Posterior vena cava (tissue), 2 donors: ENCODE measurements at places on chromosomes 12 and 14. TPM values are rescaled to one million over a fixed set of nuclear protein-coding genes. Genes with fewer than 3 reads are reported as not detected.

DNA sequence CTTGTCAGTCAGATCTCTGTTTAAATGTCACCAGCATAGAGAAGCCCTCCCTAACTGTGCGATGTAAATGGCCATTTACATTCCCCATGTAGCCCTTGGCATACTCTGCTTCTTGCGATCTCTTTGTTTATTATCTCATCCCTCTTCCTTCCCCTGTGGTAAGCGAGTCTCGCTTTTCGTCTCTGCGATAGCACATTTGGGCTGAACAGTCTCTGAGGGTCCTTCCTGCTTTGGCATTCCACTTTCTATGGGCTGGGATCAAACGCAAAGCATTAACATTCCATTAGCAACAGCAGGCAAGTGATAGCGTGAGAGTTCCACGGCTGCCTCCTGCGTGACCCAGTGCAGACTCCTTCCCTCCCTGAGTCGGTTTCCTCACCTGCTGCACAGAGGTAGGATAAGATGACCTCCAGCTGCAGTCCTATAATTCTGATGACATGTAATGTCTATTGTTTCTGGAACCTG, 61.4 kb upstream of the TUNAR start:
- DNase-seq: no peak

DNA sequence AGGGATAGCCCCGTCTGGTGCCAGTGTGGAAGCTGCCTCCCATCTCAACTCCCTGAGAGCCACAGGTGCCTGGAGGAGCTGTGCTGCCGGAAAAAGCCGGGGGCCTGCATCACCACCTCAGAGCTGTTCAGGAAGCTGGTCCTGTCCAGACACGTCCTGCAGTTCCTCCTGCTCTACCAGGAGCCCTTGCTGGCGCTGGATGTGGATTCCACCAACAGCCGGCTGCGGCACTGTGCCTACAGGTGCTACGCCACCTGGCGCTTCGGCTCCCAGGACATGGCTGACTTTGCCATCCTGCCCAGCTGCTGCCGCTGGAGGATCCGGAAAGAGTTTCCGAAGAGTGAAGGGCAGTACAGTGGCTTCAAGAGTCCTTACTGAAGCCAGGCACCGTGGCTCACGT, 25.5 kb upstream of the P2RX4 start:
- no peak for DNase-seq

GUCY2C gene
- total RNA-seq: not detected

DNA sequence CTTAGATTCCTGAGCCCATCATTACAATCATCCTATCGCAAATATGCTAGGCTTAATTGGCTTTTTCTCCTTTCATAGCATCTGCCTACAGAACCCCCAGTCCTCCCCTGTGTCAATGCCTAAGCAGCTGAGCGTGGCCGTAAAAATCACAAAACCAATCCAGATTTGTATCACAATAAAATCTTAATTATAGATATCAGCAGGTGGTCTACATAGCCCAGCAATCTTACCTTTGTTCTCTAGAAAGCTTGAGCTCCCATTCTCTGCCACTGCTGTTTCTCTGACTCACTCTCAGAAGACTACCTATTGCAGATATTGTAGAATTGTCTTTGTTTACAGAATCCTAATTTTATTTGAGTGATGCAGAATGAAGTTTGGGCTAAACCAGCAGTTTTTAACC, 37.9 kb upstream of the PPM1A start:
- DNase-seq: no peak

- peak; percentile 45 for DNase-seq
These were observed 8.6 kb downstream of the ISCU start for GRCh38 chr12:108570743-108571608.

DNA sequence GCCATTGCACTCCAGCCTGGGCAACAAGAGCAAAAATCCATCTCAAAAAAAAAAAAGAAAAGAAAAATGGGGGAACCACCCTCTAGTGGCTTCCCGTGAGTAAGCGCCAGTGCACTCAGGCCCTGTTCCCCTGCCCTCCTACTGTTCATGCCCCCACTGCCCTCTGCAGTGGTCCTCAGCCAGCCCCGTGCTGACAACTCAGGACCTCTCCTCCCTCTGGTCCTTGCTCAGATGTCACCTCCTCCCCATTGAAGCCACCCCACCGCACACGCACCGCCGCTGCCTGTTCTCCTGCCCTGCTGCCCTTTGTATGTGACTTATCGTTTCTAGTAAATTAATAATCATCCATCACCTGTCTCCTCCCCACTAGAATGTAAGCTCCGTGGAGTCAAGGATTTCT, 58.8 kb upstream of the DYNC1H1 start:
- DNase-seq: no peak

SIX1 gene
- 4.3 TPM for total RNA-seq

ZDHHC22 gene
- not detected for total RNA-seq

GRCh38 chr12:7935590-7936581, at the start of gene SLC2A3:
Gene SLC2A3 (minus strand): TSS chr12:7936187. CDS start chr12:7936034, 153 bp downstream.
- DNase-seq: no peak

NPAS3 gene
- 2.6 TPM for total RNA-seq

GRCh38 chr14:21308479-21309237, 28.8 kb downstream of the RPGRIP1 start:
- DNase-seq: no peak

- DNase-seq: no peak
These were observed 70.2 kb upstream of the TBX5 start for GRCh38 chr12:114476159-114476558.

ARHGEF40 gene
- total RNA-seq: 41.4 TPM

GRCh38 chr12:90042920-90043641, 334.4 kb upstream of the ATP2B1 start:
- DNase-seq: no peak

GRCh38 chr14:41403360-41403759, 203.3 kb upstream of the LRFN5 start:
- DNase-seq: no peak

DNA sequence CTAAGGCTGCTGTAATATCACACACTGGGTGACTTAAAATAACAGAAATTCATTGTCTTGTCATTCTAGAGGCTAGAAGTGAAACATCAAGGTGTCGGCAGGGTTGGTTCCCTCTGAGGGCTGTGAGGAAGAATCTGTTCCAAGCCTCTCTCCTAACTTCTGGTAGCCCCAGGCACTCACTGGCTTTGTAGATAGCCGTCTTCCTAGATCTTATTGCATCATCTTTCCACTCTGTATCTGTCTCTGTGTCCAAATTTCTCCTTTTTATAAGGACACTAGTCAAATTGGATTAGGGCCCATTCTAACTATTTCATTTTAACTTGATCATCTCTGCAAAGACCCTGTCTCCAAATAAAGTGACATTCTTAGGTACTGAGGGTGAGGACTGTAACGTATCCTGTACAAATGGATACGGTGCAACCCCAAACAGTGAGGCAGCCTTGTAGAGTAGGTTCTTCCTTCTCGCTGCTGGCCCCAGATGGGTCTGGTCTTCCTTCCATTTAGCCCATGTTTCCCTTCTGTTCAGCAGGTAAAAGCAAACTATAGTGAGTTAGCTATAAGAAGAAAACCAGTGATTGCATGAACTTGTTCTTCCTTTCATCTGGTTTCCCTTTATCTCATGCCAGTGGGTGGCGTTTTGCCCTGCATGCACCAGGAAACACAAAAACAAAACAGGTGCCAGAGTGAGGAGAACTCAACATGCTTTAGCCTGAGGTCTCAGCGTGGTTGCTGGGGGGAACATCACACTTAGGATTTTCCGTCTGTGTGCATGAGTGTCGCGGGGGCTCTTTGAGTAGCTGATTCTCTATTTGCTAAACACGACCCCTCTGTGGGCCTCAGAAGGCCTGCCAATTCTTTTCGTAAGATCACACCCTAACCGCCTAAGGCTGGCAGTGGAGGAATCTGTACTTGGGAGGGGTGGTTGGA, 19.5 kb downstream of the TTC9 start:
- DNase-seq: no peak

ENDOU gene
- 0.38 TPM for total RNA-seq

DNA sequence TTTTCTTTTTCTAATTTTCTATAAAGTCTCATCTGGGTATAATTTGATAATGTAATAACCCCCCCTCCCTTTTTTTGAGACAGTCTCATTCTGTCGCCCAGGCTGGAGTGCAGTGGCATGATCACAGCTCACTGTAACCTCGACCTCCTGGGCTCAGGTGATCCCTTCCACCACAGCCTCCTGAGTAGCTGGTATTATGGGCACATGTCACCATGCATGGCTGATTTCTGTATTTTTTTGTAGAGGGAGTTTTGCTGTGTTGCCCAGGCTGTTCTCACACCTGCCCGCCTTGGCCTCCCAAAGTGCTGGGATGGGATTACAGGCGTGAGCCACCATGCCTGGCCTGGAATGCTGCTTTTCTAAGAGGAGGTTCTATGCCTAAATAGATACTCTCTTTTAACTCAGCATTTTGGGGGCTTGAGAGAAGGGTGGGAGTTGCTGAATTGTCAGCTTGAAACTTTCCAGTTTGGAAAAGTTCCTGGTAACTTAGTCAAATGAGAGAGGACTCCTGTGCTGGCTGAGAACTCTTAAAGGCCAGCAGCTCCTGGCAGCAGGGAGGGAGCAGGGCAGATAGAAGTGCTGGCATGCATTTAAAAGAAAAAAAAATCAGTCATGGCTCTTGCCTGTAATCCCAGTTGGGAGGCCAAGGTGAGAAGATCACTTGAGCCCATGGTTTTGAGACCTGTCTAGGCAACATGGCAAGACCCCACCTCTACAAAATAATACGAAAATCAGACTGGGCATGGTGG, 13.0 kb downstream of the NUDT4 start:
- no peak for DNase-seq

DNA sequence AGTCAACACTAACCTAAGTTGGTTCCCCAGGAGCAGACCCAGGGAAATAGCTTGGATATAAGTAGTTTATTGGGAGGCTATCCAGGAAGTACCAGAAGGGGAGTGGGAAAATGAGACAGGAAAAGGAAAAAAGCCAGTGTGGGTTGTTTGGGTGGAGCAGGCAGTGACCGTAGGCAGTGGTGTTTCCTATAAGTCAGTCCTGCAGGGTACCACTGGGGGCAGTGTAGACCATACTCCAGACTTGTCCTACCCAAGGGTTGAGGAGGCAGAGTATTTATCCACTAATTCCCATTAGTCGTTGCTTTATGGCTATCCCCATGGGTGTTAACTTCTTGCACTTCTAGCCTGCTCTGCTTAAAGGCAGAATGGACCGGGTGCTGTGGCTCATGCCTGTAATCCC, 6.4 kb upstream of the CCDC60 start:
- DNase-seq: no peak

MANSC1 gene
- 20.3 TPM for total RNA-seq

FAR2 gene
- 9.6 TPM for total RNA-seq

- DNase-seq: peak; percentile 91
These were observed 621 bp upstream of the ANAPC7 start for GRCh38 chr12:110403976-110404682.

GRCh38 chr14:91202234-91202974, 42.1 kb downstream of the GPR68 start:
- peak; percentile 91 for DNase-seq

MIP gene
- total RNA-seq: not detected

EGLN3 gene
- 29.2 TPM for total RNA-seq

- DNase-seq: no peak
These were observed 52.9 kb downstream of the ABCC9 start for GRCh38 chr12:21888276-21888863.

GRCh38 chr12:128790653-128791373, 32.9 kb downstream of the SLC15A4 start:
- no peak for DNase-seq

TAS2R31 gene
- 4.7 TPM for total RNA-seq

DNA sequence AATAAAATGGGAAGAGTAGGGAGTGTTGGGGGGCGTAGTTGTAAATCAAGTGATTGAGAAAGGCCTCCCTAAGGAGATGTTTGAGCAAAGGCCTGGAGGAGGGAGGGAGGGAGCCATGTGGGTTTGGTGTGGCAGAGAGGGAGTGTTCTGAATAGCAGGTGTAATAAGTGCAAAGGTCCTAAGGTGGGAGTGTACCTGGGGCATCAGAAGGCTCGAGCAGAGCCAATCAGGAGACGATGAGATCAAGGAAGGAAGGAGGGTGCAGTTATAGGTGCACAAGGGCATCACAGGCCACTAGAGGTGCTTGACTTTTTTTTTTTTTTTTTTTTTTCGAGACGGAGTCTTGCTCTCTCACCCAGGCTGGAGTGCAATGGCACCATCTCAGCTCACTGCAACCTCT, 77.9 kb upstream of the PLXNC1 start:
- DNase-seq: no peak

GRCh38 chr14:66087231-66087630, 398.9 kb upstream of the CCDC196 start:
- no peak for DNase-seq

DNA sequence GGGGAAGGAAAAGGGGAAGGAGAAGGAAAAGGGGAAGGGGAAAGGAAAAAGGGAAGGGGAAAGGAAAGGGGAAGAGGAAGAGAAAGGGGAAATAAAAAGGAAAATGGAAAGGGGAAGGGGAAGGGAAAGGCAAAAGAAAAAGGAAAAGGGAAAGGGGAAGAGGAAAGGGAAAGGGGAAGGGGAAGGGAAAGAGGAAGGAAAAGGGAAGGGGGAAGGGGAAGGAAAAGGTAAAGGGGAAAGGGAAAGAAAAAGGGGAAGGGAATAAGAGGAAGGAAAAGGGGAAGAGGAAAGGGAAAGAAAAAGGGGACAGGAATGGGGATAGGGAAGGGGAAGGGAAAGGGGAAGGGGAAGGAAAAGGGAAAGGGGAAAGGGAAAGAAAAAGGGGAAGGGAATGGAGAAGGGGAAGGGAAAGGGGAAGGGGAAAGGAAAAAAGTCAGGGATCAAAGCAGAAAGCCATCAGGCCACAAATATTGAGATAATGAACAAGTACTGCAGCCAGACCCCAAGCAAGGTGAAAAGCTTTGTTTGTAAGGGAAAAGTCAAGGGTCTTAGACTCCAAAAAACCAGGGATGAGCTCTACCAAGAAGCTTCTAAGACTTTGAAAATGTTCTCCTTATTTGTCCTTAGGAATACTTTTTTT, 20.0 kb downstream of the DICER1 start:
- no peak for DNase-seq

GPRC5D gene
- total RNA-seq: not detected

GRCh38 chr12:67531501-67531900, 117.0 kb upstream of the DYRK2 start:
- no peak for DNase-seq
